Stimulated activated CD8-positive, alpha-beta memory T cell treated with anti-CD3 and anti-CD28 coated beads, Interleukin-15, amount 100 ng/mL, for 48 hours (primary cell): ENCODE measurements at places on chromosomes 2 and 18.

DNA sequence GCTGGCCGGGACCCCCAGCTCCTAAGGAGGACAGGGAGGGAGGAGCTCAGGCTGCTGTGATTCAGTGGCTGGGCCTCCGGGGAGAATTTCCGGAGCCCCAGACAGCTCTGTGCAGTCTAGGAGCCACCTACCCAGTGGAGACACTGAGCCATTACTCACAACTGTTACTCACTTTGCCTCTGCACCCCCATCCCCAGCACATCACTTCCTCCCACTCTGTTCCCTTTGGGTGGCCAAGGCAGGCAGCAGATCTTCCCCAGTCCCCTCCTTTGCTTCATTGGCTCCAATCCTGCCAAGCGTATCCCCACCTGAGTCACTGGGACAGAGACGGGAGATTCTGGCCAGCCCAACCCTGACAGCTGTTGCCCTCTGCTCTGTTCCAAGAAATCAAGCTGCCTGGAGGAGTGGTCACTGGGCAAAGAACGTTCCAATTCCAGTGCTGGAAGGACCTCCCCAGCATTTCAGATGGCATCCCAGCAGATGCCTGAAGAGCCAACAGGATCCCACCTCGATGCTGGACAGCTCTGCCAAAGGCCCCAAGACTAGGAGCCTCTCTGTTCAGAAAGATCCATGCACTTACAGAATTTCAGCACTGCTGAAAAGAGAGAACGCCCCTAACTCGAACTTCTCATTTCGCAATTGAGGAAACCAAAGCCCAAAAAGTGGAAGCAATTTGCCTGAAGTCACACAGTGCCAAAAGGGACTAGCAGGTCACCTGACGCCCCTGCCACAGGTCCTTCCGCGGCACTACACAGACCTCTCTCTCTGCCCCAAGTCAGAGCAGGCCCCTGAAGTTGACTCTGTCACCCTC lies 68.3 kb downstream of the TNS1 start:
- DNase-seq = no peak

GRCh38 chr2:159793326-159793725 lies 4.7 kb downstream of the CD302 start:
- DNase-seq = no peak

- no peak for DNase-seq
These were observed 159.8 kb downstream of the TAF4B start for GRCh38 chr18:26386002-26386401.

- DNase-seq = no peak
These were observed 268.2 kb downstream of the PRKCE start for GRCh38 chr2:45919711-45920111.

DNA sequence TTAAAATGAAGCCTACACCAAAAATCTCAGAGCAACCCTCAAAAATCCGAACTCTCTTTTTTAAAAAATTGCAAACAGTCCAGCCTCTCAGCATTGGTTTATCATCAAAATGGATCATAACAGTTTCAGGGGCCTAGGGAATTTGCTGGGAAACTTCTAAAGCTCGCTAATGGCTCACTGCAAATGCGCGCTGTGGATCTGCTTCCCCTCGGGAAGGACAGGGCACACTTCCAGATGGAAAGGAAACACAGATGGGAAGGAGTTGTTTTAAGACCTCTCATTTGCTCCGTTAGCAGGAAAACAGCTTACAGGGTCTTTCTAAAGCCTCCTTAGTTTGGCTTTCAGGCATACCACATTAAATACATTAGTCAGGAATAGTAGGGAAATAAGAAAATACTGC lies 27.2 kb downstream of the FECH start:
- DNase-seq = no peak

DNA sequence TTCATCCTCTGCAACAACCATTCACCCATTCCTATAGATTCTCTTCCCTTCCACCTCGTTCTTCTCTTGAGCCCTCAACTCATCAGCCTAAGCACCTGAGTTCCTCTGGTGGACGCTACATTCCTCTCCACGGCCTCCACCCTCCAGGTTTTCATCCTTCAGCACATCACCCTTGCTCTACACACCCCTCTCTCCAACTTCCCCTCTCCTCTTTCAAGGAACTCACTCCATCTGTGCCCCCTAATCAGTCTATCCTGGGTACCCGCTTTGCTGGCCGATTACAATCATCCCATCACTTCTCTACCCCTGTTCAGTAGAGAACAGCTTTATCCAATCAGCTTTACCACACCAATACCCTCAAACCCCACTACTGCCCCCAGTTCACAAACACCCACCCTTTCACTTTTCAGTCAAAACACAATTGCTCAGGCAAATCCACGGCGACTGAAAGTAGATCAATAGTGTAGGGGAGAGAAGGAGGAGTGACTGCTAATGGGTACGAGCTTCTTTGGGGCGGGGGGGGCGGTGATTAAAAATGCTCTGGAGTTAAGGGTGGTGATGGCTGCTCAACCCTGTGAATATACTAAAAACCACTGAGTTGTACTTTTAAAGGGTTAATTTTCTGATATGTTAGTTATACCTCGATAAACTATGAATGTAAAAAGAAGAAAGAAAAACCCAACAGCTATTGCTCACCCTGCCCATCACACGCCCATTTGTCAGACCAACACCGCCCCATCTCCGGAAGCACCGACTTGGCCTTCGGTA lies 857 bp downstream of the DYM start:
- peak; percentile 10 for DNase-seq

DNA sequence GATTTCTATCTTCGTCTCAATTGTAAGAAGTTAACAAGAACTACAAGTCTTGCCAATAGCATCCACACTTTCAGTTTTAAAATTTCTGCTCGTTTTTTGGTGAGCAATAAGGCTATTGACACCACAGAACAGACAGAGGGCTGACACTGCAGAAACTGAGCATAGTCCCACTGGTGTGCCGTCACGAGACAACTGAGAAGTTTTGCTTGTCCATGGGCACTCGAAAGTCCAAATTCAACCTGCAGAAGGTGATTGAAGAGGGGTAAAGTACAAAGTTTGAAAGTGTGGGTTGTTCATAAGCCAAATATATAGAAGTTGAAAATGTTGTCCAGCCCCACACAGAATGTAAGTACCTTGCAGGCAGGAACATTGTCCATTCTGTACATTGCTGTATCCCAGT lies 63.8 kb upstream of the SP3 start:
- DNase-seq = no peak

DNA sequence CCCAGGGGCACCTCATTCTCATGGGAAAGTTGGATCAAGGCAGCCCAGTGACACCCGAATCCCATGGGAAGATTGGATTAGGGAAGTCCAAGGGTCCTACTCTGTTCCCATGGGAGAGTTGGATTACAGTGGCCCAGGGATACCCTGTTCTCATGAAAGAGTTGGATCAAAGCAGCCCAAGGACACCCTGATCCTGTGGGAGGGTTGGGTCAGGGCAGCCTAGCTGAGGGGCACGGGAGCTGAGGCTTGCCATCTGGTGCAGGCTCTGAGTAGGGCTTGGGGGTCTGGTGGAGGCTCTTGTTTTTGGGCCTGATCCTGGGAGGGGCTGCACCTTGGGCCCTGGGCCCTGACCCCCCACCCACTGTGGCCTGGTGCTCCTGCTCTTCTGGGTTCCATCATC lies 87.1 kb downstream of the ACKR3 start:
- no peak for DNase-seq

- no peak for DNase-seq
These were observed 15.1 kb upstream of the DARS1 start for GRCh38 chr2:136000502-136000901.

DNA sequence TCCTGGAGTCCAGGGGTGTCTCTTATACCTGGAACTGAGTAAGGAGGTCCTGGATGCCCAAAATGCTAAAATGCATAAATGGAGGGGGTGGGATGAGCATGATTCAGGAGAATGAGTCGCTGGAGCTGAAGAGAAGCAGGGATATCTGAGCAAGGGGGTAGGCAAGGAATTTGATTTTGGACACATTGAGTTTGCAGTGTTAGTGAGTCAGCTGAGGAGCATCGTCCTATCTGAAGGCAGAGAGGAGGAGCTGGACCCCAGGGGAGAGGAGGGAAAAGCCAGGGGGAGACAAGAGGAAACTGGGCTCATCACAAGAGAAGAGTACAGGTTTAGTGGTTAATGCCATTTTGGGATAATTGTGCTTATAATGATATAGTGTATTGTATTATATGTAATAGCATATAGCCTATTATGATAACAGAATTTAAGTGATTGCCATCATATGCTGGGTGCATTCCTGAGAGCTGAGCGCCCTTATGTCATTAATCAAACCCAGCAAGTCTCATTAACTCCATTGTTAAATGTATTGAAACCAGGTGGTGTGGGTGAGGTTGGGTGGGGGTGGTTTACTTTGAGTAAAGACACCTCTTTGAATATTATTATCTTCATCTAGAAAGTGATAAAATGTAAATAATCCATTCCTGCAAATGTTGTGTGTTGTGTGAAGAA lies 12.4 kb downstream of the EHD3 start:
- no peak for DNase-seq

GRCh38 chr2:18797133-18797845 lies 207.9 kb upstream of the NT5C1B start:
- DNase-seq = no peak

DNA sequence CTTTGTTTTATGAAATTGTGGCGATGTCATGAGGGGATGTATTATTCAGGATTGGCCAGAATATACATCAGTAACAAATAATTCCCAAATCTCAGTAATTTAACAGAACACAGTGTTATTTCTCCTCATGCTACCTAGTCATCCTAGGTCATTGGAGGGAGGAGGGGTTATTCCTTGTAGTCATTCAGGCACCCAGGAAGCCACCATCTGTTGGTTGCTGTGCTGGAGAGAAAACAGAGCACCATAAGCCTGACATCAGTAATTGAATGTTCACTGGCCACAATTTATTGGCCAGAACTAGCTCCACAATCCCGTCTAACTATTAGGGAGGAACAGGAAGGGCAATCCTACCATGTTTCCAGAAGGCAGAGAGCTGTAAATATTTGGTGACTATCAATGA lies 303.5 kb upstream of the CELF4 start:
- no peak for DNase-seq

DNA sequence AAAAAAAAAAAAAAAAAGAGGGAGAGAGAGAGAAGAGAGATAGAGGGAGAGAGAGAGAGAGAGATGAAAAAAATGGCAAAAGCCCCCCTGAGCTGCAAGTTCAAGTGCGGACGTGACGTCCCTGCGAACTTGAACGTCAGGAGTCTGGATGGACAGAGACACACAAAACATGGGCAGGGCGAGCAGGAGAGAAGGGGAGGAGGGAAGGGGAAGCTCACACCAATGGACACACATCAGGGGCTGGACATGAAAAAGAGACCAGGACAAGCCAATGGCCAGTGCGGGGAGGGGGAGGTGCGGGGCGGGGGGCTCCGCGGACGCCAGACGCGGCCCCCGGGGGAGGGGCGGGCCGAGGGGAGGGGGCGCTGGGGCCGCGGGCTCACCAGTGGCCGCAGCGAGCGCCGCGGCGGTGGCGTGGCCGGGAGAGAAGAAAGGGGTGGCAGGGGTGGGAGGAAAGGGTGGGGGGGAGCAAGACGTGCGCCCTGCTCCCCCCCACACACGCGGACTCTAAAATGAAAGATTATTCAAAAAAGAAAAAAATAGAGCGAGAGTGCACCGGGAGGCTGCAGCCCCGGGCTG lies at the start of gene BCL11A:
Gene BCL11A (minus strand): TSS at position 160 of the 579 bp plus-strand sequence. CDS start 384 bp downstream, outside the sequence.
- no peak for DNase-seq

DNA sequence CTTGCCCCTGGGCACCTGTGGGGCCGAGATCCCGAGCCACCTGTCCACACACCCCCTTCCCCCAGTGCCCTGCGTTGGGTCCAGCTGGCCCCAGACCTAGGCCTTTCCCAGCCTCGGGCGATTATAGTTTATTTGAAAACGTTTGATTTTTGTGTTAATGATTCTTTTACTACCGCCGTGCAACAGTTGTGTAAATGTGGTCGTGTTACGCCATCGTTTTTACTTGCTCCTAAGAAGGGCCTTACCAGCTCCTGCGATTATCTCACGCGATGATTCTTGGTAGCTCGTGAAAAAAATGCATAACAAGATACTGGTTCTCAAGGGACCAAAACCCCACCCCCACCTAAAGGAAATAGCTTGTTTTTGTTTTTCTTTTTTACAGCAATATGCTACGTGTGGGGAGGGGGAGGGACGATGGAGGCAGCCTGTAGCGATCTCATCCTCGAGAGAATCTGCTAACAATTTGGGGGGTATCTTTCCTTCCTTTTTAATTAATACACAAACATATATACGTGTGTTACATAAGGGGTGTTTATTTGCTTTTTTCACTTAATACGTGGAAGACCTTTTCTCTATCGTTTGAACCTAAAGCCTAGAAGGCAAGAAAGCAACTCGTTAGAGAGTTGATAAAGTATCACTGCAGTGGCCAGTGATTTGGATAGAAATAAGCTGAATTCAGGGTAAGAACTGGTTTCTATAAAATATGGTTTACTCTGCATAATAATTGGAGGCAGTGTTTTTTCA lies 1.0 kb downstream of the ZDBF2 start:
- DNase-seq = no peak

- DNase-seq = no peak
These were observed 112.9 kb downstream of the CSRNP3 start for GRCh38 chr2:165582409-165582808.

DNA sequence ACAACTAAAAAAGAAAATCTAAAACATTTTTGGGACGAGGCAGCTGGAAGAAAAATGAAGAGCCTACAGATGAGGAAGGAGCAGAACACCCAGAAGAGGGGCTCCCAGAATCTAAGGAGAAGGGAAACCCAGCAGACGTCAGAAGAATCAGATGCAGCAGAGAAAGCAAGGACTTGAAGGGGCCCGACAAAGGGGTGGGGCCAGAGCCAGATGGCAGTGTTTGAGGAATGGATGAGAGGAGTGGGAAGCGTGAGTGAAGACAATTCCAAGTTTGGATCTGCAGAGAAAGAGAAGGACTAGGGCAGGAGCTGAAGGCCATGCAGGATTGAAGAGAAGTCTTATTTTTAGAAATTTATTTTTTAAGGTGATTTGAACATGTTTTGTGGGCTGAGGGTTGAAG lies 19.3 kb downstream of the PTMA start:
- no peak for DNase-seq

GRCh38 chr18:31954349-31954748 lies 11.4 kb upstream of the TRAPPC8 start:
- no peak for DNase-seq

DNA sequence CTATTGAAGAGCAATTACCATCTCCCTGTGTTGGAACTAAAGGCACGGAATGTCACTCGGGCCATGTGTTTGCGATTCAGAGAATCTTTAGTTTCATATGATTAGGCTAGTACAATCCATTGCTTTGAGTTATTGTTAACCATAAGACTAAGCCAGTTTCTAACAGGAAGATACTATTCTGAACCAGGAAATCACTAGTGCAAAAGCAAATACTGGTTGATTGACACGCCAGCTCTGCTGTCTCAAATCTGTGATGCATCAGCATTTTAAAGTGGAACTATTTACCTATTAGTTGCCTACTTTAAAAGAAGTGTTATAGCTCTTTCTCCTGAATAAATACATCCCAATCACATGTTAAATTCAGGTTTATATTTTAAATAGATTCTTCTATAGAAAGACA lies 61.9 kb downstream of the AFTPH start:
- no peak for DNase-seq

- no peak for DNase-seq
These were observed 115.0 kb upstream of the GLS start for GRCh38 chr2:190765386-190766173.

GRCh38 chr18:5998907-5999306 lies 103.6 kb upstream of the TMEM200C start:
- DNase-seq = no peak
